Foreskin melanocyte (primary cell): ENCODE measurements at places on chromosomes 12 and 14.

- DNase-seq, result no peak
Measured at GRCh38 chr14:95274279-95274678, 45.4 kb downstream of the CLMN start.

DNA sequence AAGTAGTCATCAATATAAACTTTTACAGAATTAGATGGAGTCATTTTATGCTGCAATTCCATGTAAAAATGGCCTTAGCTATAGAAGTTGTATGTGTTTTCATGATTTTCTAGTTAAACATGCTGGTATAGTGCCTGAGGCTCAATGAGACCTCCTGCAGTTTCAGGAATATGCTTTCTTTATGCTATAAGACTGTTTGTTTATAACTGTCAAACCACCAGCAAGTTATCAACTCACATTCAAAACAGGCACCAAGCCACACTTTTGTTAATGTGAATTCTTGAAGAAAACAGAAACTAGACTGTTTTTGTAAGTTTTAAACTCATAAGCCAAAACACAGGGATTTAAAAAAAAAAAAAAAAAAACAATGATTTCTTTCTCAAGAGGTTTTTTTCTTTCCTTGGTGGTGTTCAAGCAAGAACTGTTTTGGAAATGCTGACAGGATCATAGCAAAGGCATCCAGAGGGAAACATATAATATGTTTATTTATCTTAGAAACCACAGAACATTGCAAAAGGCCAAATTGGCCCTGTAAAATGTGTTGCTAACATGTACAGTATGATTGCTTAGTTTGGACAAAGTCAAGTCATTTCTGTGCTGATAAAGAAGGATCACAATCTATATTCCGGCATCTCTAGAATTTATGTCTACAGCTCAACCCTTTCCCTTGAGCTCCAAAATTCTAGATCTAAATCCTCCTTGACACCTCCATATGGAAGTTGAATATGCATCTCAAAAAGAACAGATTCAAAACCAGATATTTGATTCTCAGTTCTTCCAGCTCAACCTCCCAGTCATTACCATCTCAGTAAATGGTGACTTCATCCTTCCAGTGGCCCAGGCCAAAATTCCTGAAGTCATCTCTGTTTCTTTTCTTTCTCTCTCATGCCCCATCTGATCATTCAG lies 29.0 kb upstream of the LUM start:
- DNase-seq, result peak; percentile 67

DNA sequence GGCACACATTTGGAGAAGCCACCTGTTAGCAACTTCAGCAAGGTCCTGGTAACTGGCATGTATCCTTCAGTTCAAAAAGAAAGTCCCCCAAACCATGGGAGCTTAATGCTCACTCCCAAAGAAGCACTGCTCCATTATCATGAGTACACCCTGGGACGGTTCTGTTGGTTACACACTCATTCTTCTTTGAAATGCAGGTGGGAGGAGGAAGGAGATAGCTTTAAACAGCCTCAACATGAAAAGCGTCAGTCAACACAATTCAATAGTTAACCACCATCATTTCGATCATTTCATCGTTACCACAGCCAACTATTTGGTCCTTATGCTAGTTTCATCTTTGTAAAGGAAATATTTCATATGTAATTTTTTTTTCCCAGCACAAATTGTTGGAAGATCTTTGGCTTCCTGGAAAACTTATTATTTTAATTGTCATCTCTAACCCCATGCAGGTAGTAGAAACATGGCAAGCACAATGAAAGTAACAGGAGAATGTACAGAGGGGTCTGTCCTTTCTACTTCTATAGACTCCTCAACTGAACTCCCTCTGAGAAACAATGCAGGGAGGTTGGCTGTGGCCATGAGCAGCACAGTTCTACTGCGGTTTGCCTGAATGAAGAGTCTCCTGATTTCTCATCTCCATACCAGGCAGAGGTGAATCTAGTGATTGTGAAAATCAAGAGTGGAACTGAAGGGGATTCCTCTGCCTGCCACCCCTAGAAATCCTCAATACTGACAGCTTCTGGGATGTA lies 196.4 kb upstream of the FOXN3 start:
- no peak for DNase-seq

DNA sequence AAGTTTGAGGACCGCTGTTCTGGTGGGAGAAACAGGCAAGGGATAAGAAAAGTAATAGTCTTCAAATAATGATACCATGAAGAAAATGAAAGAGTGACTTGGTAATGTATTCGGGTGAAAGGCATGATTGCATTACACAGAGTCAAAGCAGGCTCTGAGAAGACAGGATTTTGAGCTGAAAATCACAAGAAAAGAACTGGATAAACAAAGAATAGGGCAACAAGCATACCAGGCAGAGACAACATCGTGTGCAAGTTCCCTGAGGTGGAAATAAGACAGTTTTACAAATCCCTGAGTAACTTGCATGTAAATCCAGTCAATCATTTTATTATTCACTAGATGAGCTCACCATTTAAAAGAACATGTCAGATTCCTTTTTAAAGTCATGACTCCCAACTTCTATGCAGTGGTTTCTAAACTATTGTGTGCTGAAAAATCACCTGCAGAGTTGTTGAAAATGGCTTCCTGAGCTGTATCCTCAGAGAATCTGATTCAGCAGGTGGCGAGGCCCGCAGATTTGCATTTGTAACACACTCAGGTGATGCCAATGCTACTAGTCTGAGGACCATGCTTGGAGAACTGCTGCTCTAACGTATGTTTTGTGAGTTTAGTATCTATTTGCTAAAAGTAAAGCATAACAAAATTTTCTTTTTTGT lies 133.0 kb upstream of the ABCD2 start:
- no peak for DNase-seq

- DNase-seq, result no peak
Measured at GRCh38 chr12:45599196-45599595, 130.3 kb upstream of the ARID2 start.

GRCh38 chr12:132954471-132955048 lies 1.5 kb downstream of the ZNF605 start:
- DNase-seq, result no peak

DNA sequence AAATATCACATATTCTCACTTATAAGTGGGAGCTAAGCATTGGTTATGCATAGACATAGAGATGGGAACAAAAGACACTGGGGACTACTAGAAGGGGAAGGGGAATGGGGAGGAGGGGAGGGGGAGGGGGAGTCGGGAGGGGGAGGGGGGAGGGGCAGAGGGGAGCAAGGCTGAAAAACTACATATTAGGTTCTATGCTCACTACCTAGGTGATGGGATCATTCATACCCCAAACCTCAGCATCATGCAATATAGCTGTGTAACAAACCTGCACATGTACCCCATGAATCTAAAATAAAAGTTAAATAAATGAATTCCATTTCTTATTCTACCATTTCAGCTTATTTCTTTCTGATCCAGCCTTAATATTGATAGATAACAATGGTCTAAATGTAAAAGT lies 21.9 kb upstream of the PTCSC3 start:
- DNase-seq, result no peak

DNA sequence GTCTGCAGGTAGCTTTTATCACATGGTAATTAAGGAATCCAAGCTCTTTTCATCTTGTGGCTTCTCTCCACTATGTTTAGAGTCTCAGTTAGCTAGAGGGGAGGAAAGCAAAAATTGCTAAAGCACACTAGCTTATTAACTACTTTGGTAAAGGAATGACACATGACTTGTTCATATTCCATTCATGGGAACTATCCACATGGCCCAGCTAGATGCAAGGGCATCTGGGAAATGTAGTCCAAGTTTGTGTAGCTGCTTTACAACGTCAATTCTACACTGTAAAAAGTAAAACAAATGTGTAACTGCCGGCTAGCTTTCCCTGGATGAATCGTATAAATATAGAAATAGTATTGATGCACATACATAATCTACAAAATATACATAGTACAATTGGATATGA lies 244.5 kb upstream of the LRFN5 start:
- DNase-seq, result no peak

DNA sequence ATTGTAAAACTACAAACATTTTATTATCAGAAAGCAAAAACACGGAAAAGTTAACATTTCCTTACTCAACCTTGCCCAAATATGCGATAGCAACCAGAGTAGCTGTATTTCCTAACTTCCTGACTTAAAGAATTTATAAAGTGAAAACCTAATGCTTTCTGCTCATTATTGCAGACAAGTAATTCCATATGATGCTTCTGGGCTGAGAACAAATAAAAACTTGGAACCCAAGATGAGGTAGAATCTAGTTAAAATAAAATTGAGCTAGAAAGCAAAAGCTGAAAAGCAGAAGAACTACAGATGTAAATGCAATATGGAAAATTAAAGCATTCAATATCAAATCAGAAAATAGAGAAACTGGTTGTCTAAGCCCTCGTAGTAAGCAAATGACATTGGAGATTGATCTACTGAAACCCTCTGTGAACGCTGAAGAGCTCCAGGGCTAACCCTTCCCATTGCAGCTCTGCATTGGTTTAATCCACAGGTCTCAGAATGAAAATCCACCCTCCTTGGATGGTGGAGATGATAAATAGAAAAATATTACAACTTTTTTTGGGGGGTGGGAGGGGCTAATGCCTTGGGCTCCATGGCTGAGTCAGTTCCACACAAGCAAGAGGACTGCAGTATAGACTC lies 40.7 kb downstream of the CORO1C start:
- no peak for DNase-seq

DNA sequence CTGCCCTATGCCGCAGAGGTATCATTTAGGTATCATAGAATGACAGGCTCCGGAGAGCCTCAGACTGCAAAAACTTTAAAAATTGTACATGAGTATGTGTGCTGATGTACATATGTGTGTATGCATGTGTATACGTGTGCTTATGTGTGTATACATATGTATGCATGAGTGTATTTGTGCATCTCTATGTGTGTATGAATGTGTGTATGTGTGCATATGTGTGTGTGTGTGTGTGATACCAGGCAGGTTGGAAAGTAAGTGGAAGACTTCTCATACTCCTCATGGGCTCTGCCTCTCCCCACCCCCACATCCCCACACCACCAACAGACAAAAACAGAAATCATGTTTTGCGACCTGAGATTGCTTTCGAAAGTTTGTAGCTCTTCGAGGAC lies 621 bp upstream of the TMEM117 start:
- DNase-seq, result peak; percentile 33

DNA sequence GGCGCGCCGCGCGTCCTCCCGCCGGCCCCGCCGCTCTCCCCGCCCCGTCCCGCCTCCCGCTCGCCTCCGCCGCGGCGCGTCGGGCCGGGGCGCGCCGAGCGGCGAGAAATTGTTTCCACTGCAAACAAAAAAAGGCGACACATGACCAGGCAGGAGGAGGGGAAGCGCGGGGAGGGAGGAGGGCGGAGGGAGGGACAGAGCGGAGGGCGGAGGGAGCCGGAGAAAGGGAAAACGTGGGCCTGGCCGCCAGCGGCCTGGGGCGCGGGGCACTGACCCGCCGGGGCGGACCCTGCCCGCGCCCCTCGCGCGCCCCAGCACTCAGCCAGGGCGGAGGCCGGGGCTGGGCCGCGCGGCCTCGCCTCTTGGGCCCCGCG lies at the start of gene FOXN3:
Gene FOXN3 (minus strand): TSS at position 143 of the 374 bp plus-strand sequence. CDS start 4,757 bp downstream, outside the sequence.
- peak; percentile 83 for DNase-seq
